ENCODE measurements at places on chromosomes 5 and 9. TPM values are rescaled to one million over a fixed set of nuclear protein-coding genes. Genes with fewer than 3 reads are reported as not detected.

ANKRD31 gene
- polyA plus RNA-seq, result 0.16 TPM

FCN1 gene
- 0.68 TPM for polyA plus RNA-seq

NME5 gene
- 22.0 TPM for polyA plus RNA-seq

IFNA16 gene
- not detected for polyA plus RNA-seq

BASP1 gene
- 13.5 TPM for polyA plus RNA-seq

ADAMTS12 gene
- polyA plus RNA-seq, result 9.0 TPM

GAS1 gene
- 7.9 TPM for polyA plus RNA-seq

DMRTA1 gene
- not detected for polyA plus RNA-seq

NR2F1 gene
- 42.2 TPM for polyA plus RNA-seq

IFNA13 gene
- polyA plus RNA-seq, result not detected

CCDC180 gene
- 2.3 TPM for polyA plus RNA-seq

BTNL3 gene
- polyA plus RNA-seq, result 0.03 TPM

NIPBL gene
- 27.1 TPM for polyA plus RNA-seq

RNF183 gene
- 0.24 TPM for polyA plus RNA-seq

OSMR gene
- 11.9 TPM for polyA plus RNA-seq

RFESD gene
- 1.9 TPM for polyA plus RNA-seq

OTP gene
- polyA plus RNA-seq, result not detected

HACD4 gene
- 2.6 TPM for polyA plus RNA-seq

RCL1 gene
- 15.4 TPM for polyA plus RNA-seq

UBE2QL1 gene
- 0.80 TPM for polyA plus RNA-seq

OR1Q1 gene
- not detected for polyA plus RNA-seq

C9orf43 gene
- polyA plus RNA-seq, result 5.1 TPM

CNTNAP3 gene
- polyA plus RNA-seq, result 0.51 TPM

PNPLA7 gene
- polyA plus RNA-seq, result 35.5 TPM

AK1 gene
- 60.0 TPM for polyA plus RNA-seq
